ENCODE measurements at places on chromosomes 3 and 15.

DNA sequence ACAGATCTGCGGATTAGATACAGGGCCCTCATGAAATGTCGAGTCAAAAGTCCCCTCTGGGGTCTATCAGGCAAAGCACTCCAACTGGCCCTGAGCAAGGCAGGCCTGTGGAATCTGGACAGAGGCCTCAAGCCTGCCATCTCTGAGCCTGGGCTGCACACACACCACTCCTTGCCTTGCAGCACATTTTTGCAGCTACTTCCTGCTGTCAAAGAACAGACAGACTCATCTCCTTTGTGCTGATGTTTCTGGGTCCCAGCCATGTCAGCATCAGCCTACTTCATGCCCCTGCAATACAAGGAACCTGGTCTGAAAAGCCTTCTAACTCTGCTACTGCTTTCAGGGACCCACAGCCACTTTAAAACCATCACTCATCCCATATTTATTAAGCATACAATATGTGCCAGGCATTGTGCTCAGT, 60.6 kb upstream of the IL12A start:
- no peak for DNase-seq

DNA sequence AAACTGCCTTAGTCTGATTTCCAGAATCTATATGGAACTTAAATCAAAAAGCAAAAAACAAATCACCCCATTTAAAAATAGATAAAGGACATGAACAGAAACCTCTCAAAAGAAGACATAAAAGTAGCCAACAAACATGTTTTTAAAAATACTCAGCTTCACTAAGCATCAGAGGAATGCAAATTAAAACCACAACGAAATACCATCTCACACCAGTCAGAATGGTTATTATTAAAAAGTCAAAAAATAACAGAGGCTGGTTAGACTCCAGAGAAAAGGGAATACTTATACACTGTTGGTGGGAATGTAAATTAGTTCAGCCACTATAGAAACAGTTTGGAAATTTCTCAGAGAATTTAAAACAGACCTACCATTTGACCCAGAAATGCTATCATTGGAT, 367.9 kb downstream of the ZIC4 start:
- DNase-seq: no peak

DNA sequence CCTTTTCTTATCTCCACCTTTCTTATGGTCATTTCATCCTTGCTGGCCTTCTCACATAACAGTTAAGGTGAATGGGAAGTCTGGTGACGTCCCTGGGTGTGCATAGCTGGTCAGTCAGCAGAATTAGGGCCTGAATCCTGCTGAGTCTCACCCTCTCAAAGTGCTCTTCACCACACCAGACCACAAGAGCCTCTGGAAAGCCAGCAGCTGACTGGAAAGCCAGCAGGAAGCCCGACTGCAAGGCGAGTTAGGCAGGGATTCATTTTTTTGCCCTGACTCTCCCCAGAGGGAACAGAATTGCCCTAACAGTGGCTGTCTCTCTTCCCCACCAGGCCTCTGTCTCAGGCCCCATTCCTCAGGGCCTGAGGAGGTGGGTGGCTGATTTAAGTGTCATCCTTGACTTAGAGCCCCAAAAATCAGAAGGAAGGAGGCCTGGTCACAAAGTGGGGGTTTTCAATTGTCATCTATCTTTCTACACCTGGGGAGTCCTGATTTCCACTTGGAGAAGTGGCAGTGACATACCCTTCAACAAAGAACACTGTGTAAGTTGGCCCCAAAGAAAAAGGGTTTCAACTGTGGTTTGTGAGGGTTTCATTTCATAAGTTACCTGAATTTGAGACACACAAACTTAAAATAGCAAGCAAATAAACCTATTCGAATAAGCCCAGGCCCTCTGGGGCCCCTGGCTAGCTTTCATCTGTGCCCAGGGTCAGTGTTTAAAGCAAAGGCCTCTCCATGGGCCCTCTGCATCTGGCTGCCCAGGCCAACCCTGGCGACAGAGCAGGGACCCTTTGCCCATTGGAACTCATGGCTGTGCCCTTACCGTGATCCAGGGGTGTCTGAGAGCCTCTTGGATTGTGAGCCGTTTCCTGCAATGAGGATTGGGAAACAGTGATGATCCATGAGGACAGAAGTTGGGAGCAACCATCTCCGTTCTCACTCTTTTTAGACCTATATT, 90.5 kb upstream of the HERC1 start:
- no peak for DNase-seq

- DNase-seq: no peak
Measured at GRCh38 chr3:46677411-46677726, 16.1 kb downstream of the ALS2CL start.

DNA sequence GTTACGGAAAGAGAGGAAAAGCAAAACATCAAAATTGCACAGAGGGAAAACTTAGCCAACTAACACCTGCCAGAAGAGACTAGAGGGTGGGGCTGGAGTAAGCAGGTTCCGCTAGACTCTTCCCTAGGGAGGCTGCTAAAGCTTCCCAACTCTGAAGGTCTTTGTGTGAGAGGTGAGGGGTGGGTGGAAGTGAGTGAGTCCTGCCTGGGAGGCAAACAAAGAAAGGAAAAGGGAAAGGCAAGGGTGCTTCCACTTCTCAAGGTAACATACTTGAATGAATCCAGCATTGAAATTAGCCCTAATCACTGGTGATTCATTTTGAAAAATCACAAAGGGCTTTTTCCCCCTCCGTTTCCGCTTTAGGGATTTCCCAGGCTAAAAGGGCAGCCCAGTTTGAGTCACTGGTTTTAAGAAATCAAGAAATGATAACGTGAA, 220.5 kb upstream of the ADAMTS9 start:
- no peak for DNase-seq

DNA sequence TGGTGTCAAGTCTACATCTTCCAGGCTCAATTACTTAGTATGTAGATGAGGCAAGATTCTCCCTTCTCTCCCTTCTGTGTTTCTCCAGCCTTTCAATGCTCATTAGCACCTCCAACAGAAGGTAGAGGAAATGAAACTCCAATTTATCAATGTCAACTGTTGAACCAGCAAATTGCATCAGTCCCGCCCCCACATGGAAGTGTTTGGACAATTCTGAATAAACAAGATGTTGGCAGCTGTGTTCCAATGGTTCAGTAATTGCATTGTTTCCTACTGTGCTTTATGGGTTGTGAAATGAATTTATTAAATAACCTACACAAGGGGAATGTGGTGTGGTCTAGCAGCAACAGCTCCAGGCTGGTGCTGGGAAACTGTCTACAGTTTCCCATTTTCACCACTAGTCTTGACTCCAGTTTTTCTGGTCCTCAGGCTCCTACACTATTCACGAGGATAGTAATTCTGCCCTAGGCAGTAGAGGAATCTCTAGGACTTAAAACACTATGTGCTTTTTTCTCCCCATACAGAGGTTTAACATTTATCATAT, 91.9 kb downstream of the MB21D2 start:
- peak; percentile 70 for DNase-seq

DNA sequence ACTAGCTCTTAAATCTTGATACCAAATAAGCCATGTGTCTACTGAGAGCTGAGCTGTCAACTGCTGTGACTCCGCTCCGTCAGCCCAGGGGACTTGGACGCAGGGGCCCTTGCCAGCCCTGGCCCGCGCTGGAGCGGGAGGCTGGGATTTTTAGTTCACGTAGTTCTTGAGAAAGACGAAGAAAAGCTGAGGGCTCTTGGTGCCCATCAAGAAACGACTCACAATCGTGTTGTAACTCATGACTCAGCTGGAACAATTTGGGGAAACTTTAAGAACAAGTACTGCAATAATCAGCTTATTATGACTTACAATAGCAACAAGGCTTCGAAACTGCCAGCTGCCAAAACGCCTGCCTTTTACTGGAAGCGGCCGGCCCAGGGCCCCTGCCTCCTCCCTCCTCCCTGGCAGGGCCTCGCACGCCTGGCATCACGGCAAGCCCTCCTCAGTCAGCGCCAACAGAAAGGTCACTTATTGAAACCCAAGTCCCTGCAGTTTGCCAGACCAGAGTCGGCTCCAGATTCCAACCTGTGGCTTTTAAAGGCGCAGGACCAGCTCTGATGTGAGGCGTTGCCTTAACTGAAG, 60.3 kb downstream of the RGMA start:
- DNase-seq: no peak

DNA sequence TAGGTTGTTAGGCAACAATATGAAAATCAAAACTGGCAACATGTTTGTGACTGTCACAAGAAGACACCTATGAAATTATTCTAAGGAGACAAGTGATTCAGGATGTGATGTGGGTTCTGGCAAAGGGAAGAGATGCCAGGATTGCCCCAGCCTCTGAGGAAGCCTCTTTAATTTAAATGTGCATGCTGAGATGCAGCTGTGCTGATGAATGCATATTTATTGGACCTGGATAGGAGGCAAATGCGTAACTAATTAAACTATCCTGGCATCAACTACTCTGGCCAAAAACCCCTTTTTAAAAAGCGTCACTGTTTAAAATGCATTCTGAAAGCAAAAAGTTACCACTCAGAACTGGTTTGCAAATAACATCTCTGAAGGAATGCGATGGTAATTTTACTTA, 176.5 kb upstream of the DPH6 start:
- DNase-seq: no peak

DNA sequence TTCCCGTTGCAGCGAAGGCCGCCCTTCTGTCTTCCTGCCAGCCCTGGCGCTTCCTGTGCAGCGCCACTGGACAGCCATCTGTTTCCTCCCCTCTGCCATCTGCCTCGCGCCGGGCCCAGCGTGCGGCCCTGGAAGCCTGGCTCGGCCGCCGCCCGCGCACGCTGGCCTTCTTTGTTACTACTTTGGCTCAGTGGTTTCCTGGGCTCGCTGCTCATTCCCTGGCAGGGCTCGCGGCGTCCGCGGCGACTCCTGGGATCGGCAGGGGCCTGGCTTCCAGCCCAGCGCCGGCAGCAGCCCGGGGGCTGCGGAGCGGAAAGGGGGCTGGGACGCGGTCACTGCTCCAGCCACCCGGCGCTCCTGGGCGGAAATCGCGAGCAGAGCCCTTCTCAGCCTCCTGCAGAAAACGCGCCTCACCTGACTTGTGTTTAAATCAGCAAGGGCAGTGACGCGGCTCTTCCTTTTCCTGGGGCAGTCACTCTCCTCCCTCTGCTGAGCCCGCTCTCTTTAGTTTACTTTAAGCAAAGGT, 10.0 kb downstream of the CMTM7 start:
- DNase-seq: peak; percentile 65

GRCh38 chr3:127639173-127640041, 10.4 kb downstream of the PODXL2 start:
- no peak for DNase-seq

GRCh38 chr15:76258460-76258859, 52.8 kb downstream of the ETFA start:
- no peak for DNase-seq

GRCh38 chr3:128232376-128233178, 79.3 kb downstream of the EEFSEC start:
- DNase-seq: no peak

DNA sequence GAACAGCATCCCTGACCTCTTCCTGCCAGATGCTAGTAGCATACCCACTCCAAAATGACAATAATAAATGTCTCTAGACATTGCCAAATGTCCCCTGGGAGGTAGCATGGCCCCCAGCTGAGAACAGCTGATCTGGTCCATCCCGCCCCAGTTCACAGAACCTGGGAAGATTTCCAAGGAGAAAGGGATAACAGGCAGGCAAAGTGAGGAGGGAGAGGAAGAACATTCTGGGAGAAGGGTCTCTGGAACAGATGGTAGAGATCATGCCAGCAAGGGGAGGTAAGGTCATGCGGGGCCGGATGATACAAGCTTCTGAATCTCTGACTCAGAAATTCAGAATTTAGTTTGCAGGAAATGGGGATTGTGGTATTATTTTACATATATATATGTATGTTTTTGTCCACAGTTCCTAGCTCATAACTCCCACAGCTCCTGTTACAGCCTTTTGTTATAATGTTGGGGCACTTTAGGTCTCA, 192.7 kb downstream of the SUCLG2 start:
- no peak for DNase-seq

GRCh38 chr3:42133500-42134298, 42.5 kb downstream of the TRAK1 start:
- no peak for DNase-seq

- no peak for DNase-seq
Measured at GRCh38 chr3:50994537-50994936, 319.8 kb downstream of the DOCK3 start.

GRCh38 chr3:188486126-188486525, 332.2 kb downstream of the LPP start:
- no peak for DNase-seq

DNA sequence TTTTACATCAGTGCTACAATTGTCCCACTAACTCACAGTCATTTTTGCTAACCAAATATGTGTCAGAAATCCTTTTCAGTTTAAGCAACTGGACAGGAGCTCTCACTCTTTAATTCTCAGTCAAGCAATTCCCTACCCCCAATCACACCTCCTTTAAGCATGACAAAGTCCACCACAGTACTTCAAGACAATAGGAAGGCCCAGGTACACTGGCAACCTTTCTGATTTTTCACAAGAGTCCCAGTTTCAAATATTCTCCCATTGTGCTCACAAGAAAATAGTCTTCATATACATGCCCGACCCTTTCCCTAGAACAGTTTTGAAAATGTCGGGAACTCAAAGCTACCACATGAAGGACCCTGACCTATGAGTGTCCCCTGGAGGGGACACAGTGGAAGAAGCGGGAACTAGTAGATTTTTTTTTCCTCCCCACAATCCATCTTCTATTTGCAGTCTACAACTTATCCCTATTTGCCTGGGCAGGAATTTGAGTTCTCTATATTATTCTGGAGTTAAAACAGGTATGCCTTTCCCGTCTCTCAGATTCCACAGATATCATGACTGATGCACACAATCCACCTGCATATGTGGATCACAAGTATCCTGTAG, 413.5 kb downstream of the TIGIT start:
- DNase-seq: no peak

GRCh38 chr3:190032923-190033322, 87.8 kb downstream of the P3H2 start:
- DNase-seq: no peak

DNA sequence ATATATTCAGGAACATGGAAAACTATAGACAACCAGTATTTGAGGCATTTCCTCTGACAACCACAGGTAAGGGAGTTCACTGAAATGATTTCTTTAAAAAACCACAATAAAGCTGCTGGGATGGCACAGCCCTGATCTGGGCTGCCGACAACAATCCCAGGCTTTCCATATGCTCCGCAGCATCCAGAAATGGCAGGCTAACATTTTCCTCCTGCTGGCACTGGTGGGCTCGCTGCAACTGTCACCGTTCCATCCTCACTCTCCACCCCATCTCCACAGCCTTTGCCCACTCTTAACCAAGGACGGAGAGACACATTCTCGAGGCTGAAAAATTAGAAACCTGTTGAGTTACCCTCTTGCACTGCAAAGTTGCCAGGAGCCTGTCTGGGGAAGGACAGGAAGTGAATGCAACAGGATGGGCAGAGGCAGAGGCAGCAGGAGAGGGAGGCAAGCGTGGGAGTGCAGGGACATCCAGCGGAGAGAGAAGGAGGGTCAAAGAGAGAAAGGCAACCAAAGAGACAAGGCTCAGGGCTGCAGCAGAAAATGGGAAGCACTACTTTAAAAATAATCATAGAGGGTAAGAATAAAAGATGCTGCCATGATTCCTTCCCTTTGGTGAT, 79.0 kb upstream of the ARRDC4 start:
- no peak for DNase-seq

All from NCI-H1092 (cell line).